Activated CD4-positive, alpha-beta T cell treated with anti-CD3 and anti-CD28 coated beads for 4 hours (primary cell): ENCODE measurements at places on chromosomes 3 and 15.

GRCh38 chr15:31305796-31306425 lies 20.7 kb upstream of the KLF13 start:
- no peak for DNase-seq

DNA sequence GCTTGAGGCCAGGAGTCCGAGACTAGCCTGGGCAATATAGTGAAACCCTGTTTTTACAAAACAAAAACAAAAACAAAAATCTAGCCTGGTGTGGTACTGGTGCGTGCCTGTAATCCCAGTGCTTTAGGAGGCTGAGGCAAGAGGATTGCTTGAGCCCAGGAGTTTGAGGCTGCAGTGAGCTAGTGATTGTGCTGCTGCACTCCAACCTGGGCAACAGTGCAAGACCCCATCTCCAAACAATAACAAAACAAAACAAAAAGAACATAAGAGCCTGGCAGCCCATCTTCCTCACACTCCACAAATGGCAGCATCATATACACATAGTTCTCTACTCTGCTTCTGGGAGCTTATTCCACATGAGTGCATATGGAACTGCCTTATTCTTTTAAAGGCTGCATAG lies 2.2 kb upstream of the TRH start:
- DNase-seq = no peak

DNA sequence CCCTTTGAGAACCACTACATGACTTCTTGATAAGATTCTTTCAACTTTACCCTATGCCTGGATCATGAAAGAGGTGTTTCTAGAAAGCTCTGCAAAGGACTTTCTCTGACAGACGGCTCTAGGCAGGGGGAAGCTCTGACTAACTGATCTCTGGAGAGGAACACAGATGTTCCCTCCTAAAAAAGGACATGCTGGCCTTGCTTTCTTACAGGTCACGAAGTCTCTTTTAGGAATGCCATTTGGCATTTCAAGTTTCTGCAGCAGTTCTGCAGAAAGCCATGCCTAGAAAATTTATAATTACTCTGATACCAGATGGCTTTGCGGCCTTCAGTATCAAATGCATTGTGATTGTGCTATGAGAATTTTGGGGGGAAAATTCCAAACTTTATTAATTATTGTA lies 275.4 kb upstream of the CTDSPL start:
- no peak for DNase-seq

DNA sequence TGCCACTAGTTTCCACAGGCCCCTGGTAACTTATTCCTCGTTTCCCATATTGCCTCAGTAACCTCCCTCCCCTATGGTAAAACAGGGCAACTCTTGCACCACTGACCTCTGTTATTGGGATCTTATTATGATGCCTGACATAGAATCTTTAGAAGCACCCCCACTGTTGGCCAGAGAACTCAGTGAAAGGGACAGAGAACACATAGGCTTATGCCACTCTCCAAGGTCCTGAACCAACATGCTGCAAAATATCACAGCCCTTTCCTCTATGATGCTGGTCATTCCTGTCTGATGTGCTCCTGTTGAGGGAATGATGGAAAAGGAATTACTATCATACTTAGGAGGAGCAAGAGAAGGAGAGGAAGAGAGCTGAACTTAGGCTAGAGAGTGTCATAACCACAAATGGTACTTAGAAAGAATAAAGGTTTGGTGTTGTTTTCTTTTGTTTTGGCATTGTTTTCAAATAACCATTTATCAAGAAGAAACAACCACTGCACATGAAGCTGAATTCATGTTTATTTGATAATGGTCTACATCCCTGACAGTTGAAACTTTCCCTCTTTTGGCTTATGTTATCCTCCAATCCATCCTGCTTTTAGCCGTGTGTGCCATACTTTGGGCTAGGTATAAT lies 330.2 kb downstream of the EPHB1 start:
- no peak for DNase-seq

- DNase-seq = no peak
These were observed 22.6 kb downstream of the GUCA1C start for GRCh38 chr3:108931035-108931434.
